ENCODE measurements at places on chromosomes 7 and 10.

DNA sequence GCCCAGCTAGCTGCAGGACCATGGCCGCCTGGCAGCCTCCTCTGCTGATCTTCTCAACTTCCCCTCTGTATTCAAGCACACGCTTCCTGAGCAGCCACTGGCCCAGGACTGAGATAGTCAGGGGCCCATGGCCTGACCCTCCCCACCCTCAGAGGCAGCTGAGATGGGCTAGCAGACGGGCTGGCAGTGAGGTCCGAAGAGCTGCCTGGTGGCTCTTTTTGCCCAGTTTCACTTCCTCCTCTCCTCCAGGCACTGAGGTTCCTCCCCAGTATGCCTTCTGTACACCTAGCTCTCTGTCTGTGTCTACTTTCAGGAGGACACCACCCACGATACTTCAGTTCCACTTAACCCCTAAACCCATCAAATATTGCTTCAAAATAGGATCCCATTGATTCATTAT lies 395.6 kb downstream of the TNS3 start:
- no peak for DNase-seq

DNA sequence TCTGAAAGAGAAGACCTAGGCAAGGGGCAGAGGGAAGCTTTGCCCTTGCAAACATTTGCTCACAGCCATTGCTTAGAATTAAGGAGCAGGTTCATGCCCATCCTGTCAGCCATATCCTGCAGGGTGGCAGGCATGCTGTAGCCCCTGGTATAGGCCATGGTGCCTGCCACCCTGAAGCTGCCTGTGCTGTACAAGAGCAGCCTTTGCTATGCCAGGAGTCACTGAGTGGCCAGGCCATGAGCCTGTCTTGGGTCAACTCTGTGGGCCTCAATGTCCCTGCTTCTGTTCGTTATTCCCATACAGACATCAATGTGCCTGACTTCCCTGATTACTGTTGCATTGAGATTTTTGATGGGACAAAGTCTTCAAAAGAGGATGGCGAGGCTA lies 368 bp upstream of the SVOPL start:
- no peak for DNase-seq

DNA sequence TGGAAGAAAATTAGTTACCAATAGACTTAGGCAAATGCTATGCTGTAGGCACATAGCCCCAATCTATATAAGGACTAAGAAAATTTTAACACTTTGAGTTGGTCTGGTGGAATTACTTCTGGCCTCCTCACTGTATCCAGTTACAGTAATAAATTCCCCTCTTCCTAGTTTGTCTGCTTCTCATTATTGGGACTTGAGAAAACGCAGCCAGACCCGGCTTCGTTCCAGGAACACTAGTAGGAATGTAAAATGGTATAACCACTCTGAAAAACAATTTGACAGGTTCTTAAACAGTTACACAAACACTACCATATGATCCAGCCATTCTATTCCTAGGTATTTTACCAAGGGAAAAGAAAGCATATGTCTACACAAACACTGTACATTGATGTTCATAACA lies 150.2 kb downstream of the VPS50 start:
- DNase-seq, result no peak

GRCh38 chr7:70565721-70566370 lies 566.1 kb upstream of the GALNT17 start:
- DNase-seq, result no peak

GRCh38 chr10:129307141-129307540 lies 159.9 kb upstream of the MGMT start:
- DNase-seq, result no peak

GRCh38 chr10:101237982-101238731 lies 8.9 kb upstream of the LBX1 start:
- DNase-seq, result no peak

- DNase-seq, result no peak
These were observed 146.9 kb upstream of the ZMIZ1 start for GRCh38 chr10:78921895-78922294.

DNA sequence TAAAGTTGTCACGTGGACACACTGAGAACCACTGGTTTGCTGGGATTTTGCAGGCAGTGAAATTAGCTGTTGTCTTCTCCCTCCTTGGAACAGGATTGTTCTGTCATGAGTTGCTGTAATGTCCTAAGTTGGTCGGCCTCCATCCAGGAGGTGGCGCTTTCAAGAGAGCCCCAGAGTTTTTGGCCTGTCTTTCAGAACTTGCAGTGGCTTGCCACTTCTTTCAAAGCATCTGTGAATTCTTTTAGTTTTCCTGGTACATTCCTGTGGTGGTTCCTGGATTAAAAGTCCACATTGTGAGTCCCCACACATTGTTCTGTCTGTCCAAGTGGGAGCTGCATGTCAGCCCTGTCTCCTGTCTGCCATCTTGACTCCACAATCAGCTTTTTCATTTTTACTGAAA lies 133.8 kb downstream of the PON1 start:
- no peak for DNase-seq

GRCh38 chr10:59945590-59945989 lies 39.2 kb upstream of the CCDC6 start:
- DNase-seq, result no peak

GRCh38 chr7:24540956-24541355 lies 32.3 kb upstream of the PALS2 start:
- DNase-seq, result no peak

DNA sequence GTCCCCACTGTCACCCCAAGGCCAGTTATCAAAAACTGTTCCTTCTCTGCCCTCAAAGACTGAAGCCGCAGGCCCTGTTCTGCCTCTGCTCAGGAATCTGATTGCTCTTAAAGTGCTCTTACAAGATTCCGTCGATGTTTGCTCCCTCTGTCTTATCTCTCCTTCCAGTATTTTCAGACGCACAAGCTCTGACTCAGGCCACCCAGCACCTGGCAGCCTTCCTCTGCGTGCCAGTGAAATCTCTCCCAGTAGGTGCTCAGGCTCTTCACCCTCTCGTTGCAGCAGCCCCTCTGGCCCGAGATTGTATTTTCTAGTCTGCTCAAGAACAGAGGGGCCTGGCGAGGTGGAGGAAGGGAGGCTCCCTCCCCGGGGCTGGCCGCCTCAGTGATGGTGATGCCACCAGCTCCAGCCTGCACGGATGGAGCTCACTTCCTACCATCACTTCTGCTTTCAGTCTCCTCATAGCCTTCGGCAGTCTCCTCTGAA lies 276.2 kb downstream of the USP6NL start:
- DNase-seq, result no peak

GRCh38 chr10:109956454-109957091 lies 33.3 kb upstream of the XPNPEP1 start:
- peak; percentile 56 for DNase-seq

GRCh38 chr7:132482866-132483265 lies 93.4 kb downstream of the PLXNA4 start:
- no peak for DNase-seq

GRCh38 chr10:49567810-49568209 lies 28.9 kb upstream of the ERCC6 start:
- DNase-seq, result no peak

GRCh38 chr10:62580396-62580795 lies 206.2 kb downstream of the ZNF365 start:
- DNase-seq, result no peak

DNA sequence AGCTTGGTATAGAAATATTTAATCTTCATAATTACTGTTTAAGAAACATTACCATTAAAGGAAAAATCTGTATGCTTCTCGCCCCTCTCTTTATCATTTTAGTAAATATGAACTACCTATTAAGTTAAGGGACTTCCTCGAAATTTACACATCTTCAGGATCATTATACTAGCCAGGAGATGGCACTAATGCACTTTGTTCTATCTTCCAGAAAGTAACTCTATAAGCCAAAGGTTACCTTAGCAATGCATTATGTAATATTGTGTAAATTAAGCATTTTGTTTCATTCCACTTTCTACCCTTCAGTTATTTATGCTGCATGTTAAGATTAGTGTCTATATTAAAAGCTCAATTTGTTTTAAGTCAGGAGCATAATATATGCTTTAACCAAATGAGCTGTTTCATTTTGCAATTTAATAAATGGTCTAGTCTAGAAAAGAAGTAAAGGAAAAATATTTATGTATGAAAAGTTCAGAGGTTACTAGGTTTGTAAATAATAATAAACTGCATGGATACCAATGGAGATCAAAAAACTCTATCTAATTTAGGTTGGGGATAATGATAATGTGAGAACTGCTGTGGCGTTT lies 128.5 kb downstream of the ANKRD7 start:
- DNase-seq, result peak; percentile 9

GRCh38 chr7:112638675-112639400 lies 151.4 kb downstream of the TMEM168 start:
- no peak for DNase-seq

- peak; percentile 43 for DNase-seq
These were observed at the start of gene GSDME for GRCh38 chr7:24757353-24758275. Gene GSDME, minus strand, starts transcription at chr7:24757464. Its CDS starts 7,690 bp downstream, at chr7:24749774.

DNA sequence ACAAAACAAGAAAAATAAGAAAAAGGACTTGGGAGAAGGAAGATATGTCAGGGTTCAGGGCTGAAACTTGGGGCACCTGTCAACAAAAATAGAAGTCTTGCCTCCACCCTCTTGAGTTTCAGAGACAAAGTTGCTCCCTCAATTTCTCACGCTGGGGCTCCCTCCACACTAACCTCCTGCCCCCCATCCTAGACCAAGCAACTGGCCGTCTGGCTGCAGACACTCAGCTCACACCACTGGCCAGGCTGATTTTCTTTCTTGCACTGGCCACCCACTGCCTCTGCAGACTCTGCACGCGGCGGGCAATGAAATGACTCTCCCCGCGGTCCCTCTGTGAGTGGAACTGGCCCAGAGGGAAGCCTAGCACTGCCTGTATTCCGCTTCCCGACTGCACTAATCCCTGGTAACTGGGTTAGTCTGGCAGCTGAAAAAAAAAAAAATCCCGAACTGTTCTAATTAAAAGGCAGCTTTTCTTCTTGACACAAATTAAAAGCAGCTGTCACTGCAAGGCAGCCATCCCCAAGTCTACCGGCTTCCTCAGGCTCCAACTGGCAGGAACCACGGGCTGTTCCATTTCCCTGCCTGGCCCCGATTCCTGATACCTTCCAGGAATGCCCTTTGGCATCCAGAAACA lies 83.5 kb downstream of the SPDYE5 start:
- no peak for DNase-seq

- DNase-seq, result no peak
These were observed 997.9 kb upstream of the POT1 start for GRCh38 chr7:125927556-125927955.

DNA sequence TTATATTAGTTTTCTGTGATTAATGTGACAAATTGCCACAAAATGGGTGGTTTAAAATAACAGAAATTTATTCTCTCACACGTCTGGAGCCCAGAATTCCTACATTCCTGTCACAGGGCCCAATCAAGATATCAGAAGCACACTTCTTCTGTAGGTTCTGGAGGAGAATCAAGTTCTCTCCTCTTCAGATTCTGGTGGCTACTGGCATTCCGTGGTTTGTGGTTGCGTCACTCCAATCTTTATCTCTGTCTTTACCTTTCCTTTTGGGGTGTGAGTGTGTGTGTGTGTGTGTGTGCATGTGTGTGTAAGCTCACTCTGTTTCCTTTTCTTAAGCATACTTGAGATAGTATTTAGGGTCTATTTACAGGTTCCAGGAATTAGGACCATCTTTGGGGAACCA lies 115.5 kb upstream of the DKK1 start:
- no peak for DNase-seq

- no peak for DNase-seq
These were observed 187.1 kb upstream of the SEMA3E start for GRCh38 chr7:83836028-83836427.

GRCh38 chr10:74981831-74982633 lies 129.4 kb upstream of the SAMD8 start:
- DNase-seq, result no peak

- no peak for DNase-seq
These were observed 658.2 kb downstream of the PARD3 start for GRCh38 chr10:34156781-34157425.

DNA sequence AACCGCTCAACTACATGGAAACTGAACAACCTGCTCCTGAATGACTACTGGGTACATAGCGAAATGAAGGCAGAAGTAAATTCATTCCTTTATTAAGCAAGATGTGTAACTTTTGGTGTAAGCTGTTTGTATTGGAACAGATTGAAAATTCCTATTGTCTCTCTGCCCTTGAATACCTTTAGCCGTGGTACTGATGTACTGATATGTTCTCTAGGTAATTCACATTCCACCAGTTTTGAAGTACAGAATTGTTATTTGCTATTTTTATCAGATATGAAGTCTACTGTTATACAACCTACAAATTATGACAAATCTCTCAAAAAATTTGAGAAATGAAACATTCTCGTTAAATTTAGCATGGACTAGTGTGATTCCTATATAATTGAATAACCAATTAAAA lies 17.7 kb downstream of the ZMYND11 start:
- DNase-seq, result no peak

DNA sequence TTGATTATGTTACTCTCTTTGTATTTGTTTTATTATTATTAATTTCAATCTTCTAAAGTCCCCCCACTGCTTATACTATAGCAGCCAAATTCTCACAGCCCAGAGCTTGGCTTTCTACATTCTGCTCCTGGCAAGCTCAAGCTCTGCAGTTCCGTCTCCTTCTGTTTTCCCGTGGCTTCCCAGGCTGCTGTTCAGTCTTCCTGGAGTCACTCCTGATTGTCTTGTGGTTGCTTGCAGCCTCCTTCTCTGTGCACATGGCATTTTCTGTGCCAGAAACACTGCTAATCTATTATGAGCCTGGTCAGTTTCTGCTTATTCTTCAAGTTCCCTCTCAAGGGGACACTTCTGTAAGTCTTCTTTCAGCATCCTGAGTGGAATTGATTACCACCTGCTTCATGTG lies 533.7 kb upstream of the IGFBP3 start:
- DNase-seq, result no peak

- no peak for DNase-seq
These were observed 96.0 kb downstream of the GATA3 start for GRCh38 chr10:8150401-8150905.

GRCh38 chr10:4255751-4256150 lies 470.7 kb upstream of the KLF6 start:
- no peak for DNase-seq

- no peak for DNase-seq
These were observed 71.0 kb downstream of the NRP1 start for GRCh38 chr10:33263453-33263852.

DNA sequence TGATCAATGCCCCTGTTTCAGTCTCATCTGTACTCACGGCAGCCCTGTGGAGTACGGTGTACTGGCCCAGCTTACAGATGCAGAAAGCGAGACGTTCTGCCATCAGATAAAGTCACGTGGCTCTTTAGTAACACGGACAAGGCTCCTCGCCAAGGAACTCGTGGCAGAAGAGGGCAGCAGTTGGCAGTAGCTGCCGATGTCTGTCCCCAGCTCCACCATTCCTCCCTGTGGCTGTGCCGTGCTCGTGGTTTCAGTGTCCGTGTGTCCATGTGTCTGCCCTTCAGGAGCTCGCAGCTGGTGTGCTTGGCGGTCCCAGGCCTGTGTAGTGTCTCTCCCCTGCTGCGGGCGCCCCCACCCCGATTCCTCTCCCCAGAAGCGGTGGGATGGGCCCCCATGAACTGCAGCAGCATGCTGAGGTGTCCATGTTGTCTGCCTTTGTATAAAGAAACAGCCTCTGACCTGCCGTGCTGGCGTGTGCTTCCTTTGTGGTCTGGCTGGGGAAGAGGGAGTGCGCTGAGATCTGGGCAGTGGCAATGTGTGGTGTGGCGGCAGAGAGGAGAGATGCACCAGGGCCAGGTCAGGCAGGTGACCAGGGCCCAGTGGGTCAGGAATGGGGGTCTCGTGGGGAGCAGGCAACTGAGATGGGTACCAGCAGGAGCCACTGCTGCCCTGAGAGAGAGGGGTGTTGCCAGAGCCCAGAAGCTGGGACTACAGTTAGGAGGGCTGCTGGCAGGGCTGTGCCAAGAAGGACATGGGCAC lies 9.8 kb downstream of the RHBDD2 start:
- DNase-seq, result no peak

Data from activated CD4-positive, alpha-beta T cell treated with anti-CD3 and anti-CD28 coated beads, Interleukin-2, Interleukin-6, amounts not matched to agents 100 ng/mL and 50 ng/mL, durations not matched to agents 16 hours and 8 hours (primary cell).